ENCODE measurements at places on chromosomes 6 and 20. TPM values are rescaled to one million over a fixed set of nuclear protein-coding genes. Genes with fewer than 3 reads are reported as not detected.

Gene OTOR
- total RNA-seq: not detected

GRCh38 chr6:19869464-19869863, 32.3 kb downstream of the ID4 start:
- DNase-seq: no peak

Gene HDGFL1
- not detected for total RNA-seq

Gene VIP
- total RNA-seq: 0.39 TPM

DNA sequence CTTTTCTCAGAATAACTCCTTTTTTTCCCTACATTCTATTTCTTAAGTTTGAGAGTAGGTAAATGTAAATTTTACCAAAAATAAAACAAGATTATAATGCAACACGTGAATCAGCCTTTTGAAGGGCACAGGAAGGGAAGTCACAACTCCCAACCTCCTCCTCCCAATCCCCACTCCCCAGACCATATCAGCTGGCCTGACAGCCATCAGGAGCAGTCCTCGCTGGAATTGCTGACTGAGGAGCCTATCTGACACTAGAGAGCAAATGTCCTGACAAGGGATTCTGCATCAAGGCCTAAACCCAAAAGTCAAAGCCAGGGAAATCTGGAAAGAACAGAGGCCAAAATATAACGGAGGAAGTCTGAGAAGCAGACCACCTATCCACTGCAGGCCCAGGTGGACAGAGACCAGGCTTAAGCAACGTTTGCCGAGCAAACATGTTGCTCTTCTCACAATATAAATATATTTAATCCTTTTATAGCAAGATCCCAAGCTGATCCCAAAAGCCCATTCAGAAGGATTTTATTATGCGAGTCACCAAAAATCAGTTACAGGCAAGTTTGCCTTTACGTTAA, 2.5 kb downstream of the RRAGD start:
- DNase-seq: no peak

Gene AIF1
- total RNA-seq: 66.3 TPM

- DNase-seq: no peak
Observed at GRCh38 chr20:37270576-37271420, 9.2 kb upstream of the GHRH start.

DNA sequence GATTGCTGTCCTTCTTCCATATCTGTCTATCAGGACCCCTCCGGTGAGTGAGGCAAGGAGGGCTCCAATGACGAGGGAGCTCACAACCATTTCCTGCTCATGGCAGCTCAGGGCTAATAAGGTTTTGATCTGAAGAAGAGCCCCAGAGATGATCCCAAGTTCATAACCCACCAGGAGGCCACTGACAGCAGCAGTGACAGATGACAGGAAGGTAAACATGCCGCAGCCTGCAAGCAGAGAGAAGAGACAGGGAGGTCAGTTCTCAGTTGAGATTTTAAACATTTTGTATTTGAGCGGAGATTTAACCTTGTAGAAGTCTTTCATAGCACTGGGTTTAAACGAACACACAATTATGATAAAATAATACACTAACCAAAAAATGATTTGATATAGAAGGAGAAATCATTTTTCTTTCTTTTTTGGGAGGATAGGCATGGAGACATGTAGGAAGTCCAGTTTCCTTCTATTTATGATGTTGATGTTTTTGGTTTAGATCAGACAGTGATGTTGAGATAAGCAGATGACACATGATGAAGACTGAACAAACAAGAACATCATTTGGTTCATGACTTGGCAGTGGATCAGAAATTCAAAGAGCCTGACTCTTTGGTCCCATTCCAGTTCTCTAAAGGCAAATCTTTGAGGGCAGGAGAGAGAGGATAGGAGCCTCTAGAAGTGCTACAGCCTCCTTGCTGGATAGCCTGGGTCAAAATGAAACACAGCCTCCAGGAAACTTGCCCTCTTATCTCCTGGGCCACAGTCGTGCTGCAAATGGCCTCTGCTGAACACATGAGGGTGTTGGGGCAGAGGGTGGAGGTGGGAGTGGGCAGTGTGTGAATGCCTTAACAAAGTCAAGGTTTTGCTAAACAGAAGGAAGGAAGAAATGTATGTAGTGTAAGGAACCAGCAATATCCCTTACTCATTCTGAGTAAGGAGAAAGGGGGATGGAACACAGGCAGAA, 22.6 kb downstream of the SLC2A12 start:
- no peak for DNase-seq

Gene C6orf52
- not detected for total RNA-seq
